ENCODE measurements at places on chromosomes 2 and 18.

GRCh38 chr2:223732346-223732745, 105.0 kb downstream of the AP1S3 start:
- DNase-seq: no peak

- no peak for DNase-seq
Observed at GRCh38 chr18:40855661-40856060, 1099.4 kb upstream of the PIK3C3 start.

DNA sequence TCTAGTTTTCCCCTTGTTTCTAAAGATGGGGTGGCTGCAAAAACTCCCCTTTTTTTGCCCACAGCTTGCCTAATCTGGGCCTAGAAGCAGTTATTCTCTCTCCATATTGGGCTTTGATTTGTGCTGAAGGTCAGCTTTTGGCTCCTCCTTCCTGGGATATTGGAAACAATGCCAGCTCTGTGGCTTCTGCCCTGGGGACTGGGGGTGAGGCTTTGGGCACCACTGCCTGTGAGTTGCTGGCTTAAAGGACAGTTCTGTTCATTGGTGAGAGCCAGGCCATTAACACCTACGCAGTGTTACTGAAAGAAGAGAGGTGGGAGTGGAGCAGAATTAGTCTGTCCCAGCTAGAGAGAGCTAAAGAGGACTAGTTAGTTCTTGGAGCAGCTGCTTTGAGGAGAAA, 4.3 kb downstream of the UBXN2A start:
- DNase-seq: no peak

GRCh38 chr18:52175406-52175805, 164.6 kb upstream of the DCC start:
- no peak for DNase-seq

GRCh38 chr2:28716265-28716865, 35.3 kb upstream of the PPP1CB start:
- DNase-seq: peak; percentile 89

DNA sequence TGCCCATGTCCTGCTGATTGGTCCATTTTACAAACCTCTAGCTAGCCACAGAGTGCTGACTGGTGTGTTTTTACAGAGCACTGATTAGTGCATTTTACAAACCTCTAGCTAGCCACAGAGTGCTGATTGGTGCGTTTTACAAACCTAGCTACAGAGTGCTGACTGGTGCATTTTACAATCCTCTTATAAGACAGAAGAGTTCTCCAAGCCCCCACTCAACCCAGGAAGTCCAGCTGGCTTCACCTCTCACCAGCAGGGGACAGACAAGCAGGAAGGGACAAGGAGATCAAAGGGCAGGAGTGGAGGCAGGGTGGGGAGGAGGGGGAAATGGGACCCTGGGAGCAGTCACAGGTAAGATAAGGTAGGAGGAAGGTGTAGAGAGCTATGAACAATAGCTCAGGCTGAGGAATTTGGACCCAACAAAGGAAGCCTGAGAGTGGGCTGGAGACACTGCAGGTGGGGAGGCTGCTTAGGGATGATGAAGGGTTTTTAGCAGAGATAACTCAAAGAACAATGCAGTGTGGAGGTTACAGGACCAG, 37.1 kb downstream of the SH2D6 start:
- no peak for DNase-seq

Measured in dermis microvascular lymphatic vessel endothelial cell (primary cell).